ENCODE measurements at places on chromosomes 13 and 19.
A peak's percentile ranks its signal among the peaks of the same experiment; 100 is the strongest.

DNA sequence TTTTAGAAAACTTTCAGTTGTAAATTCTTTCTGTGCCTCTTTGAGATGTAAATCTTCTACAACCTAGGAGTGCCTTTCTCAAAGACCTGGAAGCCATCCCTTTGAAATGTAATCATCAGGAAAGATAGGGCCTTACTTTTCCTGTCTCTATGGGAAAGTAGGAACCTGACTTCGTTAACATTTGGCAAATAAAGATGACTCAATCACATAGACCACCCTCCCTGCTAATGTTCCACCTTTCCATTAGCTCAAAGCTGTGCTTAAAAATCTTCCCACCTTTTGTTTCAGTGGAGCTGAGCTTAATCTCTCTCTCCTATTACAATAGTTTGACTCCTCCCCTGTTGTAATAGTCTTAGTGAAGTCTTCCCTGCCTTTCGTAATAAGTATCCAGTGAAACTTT lies 247.7 kb downstream of the OLFM4 start:
- DNase-seq = no peak

DNA sequence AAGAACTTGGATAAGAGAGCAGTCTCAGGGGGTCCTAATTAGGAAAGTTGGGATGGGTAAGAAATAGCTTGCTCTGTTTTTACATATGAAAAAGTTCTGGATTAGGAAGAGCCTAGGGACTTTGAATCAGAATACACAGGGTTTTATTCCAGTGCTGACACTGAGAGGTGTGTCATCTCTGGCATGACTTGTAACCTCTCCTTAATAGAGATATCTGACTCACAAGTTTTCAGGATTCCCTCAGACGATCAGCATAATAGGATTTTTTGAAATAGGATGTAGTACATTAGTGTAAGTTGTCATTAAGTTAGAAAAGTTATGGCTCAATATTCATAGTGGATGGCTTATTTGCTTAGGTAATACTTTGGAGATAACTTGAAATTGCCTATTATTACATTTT lies 555.2 kb upstream of the MIR17HG start:
- DNase-seq = no peak

DNA sequence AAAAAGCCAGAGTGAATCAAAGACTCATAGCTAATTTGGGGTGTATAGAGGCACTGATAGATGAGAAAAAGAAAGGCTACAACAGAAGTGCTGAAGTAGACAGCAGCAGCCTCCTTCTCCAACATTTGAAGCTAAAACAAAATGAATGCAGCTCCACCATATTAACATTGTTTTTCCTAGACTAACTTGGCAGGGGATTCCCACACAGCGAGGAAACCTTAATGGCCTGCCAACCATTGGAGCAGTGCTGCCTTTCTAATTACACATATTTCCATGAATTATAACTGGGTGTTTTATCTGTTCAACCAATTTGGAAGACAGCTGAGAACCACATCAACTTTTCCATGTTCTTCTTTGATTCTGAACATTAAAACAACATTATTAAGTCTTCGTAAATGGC lies 478.6 kb downstream of the LIG4 start:
- no peak for DNase-seq

- no peak for DNase-seq
These were observed 30.1 kb upstream of the CCDC124 start for GRCh38 chr19:17902701-17903100.

GRCh38 chr13:24116131-24116530 lies 44.4 kb upstream of the SPATA13 start:
- DNase-seq = no peak

GRCh38 chr19:28940751-28941500 lies 272.0 kb downstream of the UQCRFS1 start:
- no peak for DNase-seq

GRCh38 chr19:41288673-41289530 lies 21.1 kb upstream of the CCDC97 start:
- DNase-seq = no peak

GRCh38 chr19:4774136-4774535 lies 17.4 kb upstream of the FEM1A start:
- DNase-seq = no peak

GRCh38 chr19:28316464-28316863 lies 896.5 kb downstream of the UQCRFS1 start:
- no peak for DNase-seq

DNA sequence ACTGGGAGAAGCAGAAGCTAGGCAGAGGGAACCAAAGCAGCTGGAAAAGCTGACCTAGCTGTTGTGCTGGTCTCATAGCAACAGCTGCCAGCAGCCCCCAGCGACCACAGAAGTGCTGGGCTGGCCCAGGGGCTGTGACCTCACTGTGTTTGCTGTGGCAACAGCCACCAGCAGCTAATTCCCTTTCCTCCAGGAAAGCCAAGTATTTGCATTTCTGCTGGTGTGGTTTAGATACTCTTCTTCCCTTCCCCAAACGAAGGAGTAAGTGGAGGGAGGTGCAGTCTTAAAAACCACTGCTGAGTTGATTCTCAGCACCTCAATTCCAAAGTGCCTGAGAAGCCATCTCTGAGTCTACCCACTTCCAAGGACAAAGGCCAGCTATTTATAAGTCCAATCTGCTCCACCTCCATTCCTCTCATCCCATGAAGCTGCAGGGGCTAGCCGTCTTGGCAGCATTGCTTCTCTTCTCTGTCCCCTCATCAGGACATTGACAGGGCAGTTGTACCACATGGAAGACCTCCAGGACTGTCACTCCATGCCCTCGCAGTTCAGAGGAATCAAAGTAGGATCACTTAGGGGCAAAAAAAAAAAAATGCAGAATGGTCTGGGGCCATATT lies 11.5 kb upstream of the CCDC97 start:
- DNase-seq = peak; percentile 87

- no peak for DNase-seq
These were observed 64.0 kb downstream of the SERP2 start for GRCh38 chr13:44437356-44438233.

GRCh38 chr19:55208880-55209692 lies at the start of gene PTPRH:
Gene PTPRH (minus strand): TSS chr19:55209501. CDS start chr19:55209433, 68 bp downstream.
- no peak for DNase-seq

DNA sequence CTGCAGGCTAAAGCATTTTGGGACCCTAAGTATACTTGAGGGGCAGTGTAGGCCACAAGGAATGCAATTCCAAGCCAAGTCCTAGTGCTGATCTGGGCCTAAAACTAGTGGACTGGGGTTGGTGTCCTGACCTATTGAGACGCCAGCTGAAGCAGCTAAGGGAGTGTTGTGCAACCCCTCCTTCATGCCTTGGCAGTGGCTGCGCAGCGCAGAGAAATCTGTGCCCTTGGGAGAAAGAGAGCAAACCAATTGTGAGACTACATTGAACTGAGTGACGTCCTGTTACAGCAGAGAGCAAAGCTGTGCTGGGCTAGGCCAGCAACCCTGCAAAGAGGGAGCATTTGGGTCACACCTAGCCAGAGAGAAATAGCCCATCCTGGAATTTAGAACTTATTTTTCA lies 2715.0 kb upstream of the PCDH20 start:
- no peak for DNase-seq

DNA sequence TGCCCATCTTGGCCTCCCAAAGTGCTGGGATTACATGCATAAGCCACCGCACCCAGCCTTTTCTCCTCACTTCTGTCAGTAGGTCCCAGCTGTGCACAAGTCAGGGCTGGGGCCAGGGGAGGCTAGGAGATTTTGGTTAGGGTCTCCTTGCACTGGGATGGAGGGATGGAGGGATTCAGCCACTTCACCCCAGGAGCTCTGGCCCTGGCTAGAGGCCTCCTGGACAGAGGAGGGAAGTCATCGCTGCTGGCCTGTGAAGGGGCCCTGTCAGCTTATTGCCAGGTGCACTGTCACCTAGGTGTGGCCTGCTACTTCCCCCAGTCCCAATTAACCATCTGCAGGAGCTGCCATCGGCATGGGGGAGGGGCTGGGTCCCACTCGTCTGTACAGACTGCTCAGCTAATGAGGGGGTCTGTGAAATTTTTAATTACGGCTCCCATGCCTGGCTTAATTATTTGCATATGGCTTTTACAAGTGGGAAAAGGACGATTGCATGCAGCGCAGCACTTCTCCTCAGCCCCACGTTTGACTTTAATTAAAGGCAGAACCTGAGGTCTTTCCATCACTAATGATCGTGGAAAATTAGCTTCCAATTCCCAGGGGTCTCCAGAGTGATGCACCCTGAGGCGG lies 52.4 kb downstream of the CHST8 start:
- DNase-seq = no peak

- DNase-seq = peak; percentile 22
These were observed 21.5 kb downstream of the C13orf46 start for GRCh38 chr13:113952151-113952982.

- no peak for DNase-seq
These were observed 1589.9 kb downstream of the SLITRK1 start for GRCh38 chr13:82292334-82292733.

- no peak for DNase-seq
These were observed 61.8 kb downstream of the MBNL2 start for GRCh38 chr13:97283888-97284287.

GRCh38 chr19:30256496-30256850 lies 115.7 kb upstream of the ZNF536 start:
- no peak for DNase-seq

DNA sequence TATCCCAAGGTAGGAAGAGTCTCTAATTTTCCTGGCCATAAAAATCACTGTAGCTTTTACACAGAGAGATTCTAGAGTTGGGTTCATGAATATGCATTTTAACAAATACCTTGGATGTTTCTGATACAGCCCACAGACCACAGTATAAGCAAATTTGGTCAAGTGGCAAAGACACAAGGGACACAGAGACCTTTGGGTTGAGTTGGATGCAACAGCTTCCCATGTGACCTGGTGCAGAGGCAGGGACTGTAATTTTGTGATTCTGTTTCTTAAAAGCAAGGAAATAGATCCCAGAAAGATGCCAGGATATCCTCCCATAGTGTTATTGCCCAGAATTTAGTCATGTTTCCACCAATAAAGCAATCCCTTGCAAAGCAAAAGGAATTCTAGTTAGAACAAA lies 27.0 kb downstream of the FPR3 start:
- DNase-seq = no peak

DNA sequence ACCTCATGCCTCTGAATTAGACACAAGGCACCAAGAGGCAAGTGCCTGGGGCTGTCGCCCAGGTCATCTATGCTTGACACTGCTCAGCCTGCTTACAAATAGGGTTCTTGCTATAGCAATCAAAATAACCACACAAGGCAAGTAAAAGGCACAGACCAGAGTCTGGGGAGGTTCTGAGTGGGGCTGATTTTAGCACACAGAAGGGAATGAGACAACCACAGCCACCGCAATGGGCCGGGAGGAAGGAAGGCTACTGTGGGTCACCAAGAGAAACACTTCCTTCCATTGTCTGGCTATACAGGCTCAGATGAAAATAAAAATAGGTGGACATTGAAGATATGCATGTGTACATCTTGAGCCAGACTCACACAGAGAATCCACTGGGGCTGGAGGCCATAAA lies 159.1 kb downstream of the DLEU7 start:
- DNase-seq = no peak

DNA sequence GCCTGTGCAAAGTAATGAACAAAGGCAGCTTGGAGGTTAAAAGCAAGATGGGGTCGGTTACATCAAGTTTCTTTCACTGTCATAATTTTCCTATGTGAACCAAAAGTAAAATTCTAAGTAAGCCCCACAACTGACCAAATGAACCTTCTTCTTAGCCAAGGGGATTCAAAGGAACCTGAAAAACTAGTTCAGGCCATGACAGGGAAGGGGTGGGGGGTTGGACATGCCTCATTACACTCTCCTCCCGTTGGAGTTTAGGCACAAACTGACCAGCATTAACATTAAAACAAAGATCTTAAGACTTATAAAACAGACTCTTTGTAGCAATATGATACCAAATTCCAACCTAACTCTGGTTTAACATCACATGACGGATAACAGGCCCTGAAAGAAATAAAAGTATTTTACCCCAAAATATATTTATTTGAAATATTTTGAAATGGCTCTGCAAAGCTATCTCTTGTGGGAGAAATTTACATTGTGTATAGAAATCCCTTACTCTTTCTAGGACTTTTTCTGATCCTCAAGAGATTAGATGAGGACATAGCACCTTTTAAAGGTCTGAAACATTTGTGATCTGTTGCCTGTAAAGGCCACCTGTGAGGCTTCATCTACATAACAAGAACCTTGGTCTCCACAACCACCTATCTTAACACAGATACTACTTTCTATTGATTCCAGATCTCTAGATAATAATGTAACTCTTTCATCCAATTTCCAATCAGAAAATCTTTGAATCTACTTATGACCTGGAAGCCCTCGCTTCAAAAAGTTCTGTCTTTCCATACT lies 1829.0 kb upstream of the MIR17HG start:
- no peak for DNase-seq

- no peak for DNase-seq
These were observed 4.6 kb upstream of the PRR20A start for GRCh38 chr13:57136093-57136492.

GRCh38 chr13:76016799-76017400 lies 380.8 kb downstream of the LMO7 start:
- no peak for DNase-seq

DNA sequence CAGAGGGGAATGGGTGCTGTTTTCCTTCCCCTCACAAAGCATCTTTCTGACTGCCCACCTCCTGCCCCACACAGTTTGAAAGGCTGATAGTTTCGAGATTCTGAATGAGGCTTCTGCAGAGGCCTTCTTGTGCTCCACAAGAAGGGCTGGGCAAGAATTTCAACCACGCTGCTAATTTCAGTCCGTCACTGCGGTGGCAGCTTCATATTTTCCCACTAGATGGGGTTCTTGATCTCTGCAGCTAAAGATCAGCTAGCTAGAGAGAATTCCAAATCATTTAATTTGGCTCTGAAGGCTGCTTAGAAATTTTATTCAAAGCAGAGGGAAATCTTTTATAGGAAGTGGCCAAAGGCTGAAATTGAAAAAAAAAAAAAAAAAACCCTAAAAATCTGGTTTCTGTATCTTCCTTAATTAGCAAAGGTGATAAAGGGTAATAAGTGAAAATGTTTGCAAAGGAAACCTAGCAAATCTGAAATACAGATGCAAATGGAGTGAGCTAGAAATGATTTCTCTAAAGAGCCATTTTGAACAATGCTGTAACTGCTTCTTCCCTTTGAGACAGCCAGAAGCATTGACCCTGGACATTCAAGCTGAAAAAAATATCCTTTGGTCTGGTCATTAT lies 38.0 kb upstream of the C13orf42 start:
- DNase-seq = peak; percentile 31

GRCh38 chr19:33814181-33815165 lies 17.8 kb downstream of the KCTD15 start:
- no peak for DNase-seq

- DNase-seq = peak; percentile 39
These were observed 7.5 kb upstream of the TSHZ3 start for GRCh38 chr19:31356587-31357314.
